ENCODE measurements at places on chromosomes 12 and 14.

DNA sequence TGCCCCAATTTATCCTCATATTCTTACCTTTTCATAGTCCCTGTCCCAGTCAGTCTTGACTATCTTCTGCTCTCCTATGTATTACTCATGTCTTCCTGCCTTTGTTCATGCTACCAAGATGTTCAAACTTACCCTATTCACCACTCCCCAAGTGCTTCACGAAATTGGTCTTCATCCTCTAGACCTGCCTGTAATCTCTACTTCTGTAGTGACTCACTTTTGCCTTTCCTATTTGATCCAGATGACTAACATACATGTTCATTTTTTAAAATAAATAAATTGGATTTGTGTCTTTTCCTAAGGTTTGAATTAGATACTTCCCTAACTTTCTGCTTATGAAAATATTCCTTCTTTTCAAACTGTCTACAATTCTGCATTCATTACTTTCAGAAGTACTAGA is 107.7 kb upstream of the PPM1H start:
- no peak for ATAC-seq

GRCh38 chr14:75661499-75661814 is 411 bp downstream of the TTLL5 start:
- peak; percentile 42 for ATAC-seq

- ATAC-seq: no peak
These were observed 62.3 kb upstream of the EGLN3 start for GRCh38 chr14:34012978-34013720.

DNA sequence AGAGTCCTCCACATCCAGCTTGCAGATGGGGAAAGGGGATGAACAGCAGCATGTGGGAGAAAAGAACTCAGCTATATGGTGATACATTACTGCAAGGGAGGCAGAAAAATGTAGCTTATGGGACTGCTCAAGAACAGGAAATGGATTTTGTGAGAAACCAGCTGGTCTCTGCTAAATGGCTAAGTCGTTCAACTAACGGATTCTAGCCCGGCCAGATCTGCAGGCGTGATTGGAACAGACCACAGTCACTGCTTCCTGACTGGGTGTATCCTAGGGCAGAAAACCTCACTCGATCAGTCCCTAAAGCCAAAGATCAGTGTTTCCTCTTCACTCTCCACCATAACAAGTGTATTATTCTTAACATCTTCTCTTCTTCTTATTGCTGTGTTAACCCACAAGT is 8.1 kb upstream of the PTGDR start:
- no peak for ATAC-seq

DNA sequence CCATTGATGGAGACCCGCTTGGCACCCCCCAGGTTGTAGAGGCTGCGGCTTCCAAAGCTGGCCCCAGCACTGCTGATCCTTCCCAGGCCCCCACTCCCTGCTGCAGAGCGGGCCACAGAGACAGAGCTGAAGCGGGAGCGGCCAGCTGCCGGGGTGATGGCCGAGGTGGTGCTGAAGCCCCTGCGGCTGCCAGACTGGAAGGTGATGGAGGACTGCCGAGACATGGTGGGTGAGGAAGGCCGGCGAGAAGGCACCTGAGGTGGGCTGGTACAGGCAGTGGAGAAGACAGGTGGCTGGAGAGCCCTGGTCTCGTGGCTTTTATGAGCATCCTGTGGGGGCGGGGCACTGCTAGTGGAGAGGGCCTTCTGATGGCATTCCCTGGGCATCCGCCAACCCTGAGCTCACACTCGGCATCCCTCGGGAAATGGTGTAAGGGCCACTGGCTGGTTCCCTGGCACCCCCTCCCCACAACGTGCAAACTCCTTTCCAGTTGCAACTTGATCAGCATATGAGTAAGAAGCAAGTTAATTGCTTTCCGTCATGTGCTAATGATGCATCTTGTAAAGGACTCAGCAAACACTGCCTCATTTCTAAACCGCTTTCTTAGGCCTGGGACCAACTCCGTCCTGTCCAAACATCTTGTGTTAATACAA is at the start of gene KRT75:
KRT75 (minus strand) TSS at position 291 of the 653 bp plus-strand sequence; CDS start at position 224, 67 bp downstream.
- ATAC-seq: no peak

- no peak for ATAC-seq
These were observed 11.3 kb downstream of the SCARB1 start for GRCh38 chr12:124852329-124852831.

GRCh38 chr12:88726806-88727720 is 146.8 kb upstream of the KITLG start:
- ATAC-seq: no peak

DNA sequence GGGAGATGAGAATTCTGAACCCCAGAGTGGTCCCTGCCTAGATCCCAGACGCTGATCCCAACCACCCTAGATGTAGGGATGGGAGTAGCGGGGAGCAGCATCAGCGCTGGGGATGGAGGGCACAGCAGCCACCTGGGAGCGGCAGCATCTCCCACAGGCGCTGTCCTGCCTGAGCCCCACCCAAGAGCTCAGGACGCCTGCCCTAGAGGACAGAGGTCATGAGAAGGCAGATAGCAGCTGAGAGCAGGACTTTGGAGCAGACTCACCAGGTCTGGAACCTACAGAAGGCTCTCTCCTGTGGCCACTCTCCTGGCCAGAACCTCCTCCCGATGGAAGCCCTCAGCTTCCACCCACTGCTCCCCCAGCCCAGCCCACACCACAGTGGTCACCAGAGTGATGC is 7.2 kb downstream of the CCDC85C start:
- ATAC-seq: no peak

DNA sequence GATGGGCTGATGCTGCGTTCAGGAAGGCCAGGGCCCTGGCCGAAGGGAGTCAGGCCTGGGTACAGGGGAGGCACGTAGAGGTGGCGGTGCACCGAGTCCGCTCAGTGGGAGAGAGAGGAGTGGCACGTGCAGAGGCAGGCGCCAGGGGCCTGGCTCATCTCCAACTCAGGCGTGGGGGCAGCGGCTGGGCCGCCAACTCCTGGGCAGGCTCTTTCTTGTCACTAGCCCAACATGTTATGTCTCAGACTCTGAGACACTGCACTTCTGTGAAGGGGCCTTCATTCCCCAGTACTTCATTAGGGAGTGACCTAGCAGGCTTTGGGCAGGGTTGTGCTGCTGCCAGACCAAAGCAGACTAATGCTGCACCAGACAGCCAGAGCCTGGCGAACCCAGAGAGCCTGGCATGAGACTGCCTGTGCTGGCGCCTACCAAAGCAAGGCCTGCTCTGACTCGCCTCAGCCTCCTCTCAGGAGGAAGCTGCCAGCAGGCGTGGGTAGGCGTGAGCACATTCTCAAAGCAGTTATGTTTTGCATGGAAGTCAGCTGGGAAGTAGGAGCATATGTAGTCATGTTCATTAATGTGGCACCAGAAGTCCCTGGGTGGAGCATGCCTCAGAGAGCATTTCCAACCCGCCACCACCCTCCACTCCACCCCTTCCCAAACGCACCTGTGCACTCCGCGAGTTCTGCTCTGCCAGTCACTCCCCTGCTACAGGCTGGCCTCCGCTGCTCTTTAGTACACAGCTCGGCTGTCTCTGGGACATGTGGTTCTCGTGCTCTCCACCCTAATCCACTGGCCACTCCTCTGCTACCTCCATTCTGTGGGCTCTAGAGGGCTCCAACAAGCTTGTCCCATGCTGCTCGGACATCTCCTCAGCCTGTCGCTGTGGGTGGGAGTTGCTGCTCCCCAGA is 9.7 kb downstream of the CKB start:
- peak; percentile 43 for ATAC-seq

- ATAC-seq: peak; percentile 60
These were observed at the start of gene IKZF4 for GRCh38 chr12:56020423-56021184. IKZF4 (plus strand) TSS chr12:56021043; CDS start chr12:56021494, 451 bp downstream.

DNA sequence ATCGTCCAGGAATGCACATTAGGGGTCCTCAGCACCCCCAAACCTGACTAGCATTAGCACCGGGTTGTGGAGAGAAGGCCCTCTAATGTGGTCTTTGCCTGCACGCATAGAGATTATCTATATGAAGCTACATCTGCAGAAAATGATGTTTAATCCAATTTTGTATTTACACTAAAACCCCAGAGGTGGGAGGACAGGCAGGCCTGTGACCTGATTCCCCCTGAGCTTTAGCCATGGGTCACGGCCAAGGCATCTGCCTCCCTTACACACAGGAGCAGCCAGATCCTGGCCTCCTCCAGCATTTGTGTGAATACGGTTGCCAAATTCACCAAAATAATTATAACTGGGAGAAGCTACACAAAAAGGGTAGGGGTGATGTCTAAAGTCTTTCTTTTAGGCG is 7.0 kb downstream of the APOLD1 start:
- ATAC-seq: no peak

GRCh38 chr12:561908-562593 is 101.2 kb downstream of the NINJ2 start:
- no peak for ATAC-seq

DNA sequence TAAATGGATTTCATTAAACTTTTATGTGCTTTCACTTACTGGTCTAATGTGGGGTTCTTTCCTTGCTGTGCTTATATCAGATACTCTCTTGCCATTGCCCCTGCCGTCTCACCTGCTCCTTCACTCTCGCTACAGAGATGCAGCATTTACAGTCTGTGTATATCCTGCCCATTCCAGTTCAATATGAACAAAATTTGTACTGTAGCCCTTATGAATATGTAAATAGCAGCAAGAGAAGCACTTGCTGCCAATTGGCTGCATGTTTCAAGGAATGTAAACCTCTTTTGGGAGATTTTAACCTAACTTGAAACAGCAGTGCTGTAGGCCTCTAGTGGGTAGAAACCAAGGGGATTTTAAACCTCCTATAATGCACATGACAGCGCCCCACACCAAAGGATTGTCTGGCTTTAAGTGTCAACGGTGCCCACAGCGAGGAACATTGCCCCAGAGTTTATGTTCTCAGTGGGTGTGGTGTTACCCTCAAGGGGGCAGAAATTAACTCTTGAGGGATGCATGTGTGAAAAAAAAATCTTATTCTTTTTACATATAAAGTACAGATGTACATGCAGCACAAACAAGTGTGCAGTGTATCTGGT is 19.1 kb downstream of the PCNX1 start:
- ATAC-seq: no peak

DNA sequence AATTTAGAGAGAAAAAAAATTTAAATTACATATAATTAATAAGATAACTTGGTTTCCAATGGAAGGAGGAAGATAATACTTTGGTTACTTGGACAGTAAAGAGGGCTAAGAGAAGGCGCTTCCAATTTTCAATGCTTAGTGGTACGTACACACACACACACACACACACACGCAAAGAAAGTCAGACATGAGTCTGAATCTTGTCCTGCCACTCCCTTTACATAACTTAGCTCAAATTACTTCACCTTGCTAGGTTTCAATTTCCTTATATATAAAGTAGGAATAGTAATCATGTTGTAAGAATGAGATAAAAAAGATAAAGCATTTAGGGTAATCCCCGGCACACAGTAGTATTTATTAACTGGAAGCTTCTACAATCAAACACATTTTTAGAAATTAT is 39.7 kb upstream of the VCPKMT start:
- ATAC-seq: no peak

- no peak for ATAC-seq
These were observed 66.6 kb downstream of the RPS6KA5 start for GRCh38 chr14:90993792-90994191.

GRCh38 chr14:53501361-53502211 is 348.5 kb upstream of the DDHD1 start:
- no peak for ATAC-seq

DNA sequence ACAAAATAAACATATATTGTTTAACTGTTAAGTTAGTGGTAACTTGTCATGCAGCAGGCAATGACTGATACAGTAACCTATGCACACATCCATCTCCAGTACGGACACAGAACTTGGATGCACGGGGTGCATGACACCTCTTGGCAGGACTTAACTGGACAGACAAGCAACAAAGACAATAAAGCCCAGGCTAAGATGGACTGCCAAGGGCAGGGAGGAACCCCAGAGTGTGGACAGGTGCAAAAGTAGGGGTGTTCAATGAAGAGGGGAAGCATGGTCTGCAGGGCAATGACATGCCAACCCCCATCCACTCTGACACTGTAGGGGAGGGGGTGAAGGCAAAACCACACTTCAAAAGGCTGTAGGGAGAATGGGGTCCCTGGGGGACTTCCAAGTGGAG is 11.7 kb downstream of the SSH1 start:
- no peak for ATAC-seq

- no peak for ATAC-seq
These were observed 8.9 kb downstream of the WNK1 start for GRCh38 chr12:761256-761655.

DNA sequence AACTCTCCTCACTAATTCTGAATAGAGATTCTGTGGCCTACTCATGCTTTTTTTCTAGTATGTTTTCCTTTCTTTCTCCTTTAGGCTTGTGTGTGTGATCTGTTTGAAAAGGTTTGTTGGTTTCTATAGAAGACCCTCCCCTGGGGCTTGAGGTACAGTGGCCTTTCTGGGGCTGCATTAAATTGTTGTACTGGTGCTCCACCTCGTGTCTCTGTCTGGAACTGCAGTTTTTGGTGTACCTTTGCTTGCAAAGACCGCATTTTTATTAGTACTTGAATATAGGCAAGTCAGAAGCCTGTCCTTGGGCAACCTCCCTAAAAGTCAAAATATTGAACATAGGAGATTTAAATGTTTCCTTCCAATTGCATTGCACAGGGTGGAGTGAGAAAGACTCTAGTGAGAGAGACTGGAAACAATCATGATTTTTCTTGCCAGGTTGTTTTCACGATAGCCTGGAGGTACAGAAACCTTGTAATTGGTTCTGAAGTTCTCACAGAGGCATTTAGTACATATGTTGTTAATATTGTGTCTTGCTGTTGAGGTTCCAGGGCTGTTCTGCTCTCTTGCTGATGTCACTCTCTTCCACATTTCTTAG is 39.0 kb downstream of the SLCO1B1 start:
- peak; percentile 67 for ATAC-seq

DNA sequence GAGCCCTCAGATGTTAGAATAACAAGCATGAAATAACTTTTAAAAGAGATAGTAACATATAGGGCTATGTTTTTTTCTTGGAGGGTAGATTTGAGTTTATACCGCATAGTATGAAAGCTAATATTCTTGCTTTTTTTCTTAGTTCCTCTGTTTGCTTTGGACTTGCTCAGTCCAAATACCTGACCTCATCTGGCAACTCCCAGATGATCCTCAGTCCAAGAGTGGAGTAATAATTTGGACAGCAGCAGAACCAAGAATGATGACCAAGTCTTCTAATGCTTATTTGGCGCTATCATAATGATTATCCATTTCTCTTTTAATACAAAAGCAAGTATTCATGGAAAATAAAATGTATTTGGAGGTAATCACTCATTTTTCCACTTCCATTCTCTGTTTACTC is 45.6 kb downstream of the GUCY2C start:
- no peak for ATAC-seq

DNA sequence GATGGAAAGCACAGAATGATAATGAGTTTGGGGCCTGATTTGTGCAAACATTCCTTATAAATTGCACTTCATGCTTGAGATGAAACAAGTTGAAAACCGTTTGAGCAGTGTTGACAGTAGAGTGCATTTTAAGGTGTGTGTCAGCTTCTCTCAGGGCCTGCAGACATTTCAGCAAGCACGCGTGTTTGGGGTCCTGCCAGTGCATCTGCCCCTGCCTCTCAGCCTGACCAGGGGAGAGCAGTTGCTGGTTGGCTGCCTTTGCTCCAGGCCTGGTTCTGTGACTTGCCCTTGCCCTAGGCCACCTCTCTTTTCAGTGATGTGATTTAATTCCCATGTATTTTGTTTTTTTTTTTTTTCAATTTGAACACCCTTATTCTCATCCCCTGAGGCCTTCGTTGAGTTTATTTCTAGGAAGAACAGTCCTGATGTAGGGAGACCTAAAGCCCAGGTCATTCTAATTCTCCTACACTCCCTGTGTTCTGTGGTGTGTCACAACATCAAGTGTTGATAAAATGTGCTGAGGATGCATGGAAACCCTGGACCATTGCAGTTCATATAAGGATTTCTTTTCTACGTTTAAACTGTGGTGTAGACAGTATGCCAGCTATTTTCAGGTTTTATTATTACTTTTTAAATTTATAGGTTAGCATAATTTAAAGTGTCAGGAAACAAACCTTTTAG is 40.1 kb upstream of the AMN start:
- ATAC-seq: no peak

Measured in SK-N-SH treated with all-trans-retinoic acid at 6 μM for 48 hours (cell line).